Naive thymus-derived CD4-positive, alpha-beta T cell (primary cell): ENCODE measurements at places on chromosomes 7 and 10.

DNA sequence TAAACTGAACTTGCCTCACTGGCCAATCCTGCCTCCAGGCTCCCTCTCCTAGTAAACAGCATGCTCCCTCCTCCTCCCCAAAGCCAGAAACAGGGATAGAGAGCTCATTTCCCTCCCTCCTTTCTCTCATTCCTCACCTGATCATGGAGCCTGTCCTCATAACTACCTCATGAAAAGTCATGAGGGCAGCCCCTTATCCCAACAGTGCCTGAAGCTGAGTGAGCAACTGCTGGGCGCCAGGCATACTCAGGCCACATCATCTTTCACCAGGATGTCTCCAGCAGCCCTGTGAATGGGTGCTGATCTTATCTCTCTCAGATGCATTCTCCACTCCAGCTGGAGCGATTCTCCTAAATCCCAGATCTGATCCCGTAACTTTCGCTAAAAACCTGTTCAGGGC lies 307.2 kb downstream of the PRPF18 start:
- no peak for DNase-seq

DNA sequence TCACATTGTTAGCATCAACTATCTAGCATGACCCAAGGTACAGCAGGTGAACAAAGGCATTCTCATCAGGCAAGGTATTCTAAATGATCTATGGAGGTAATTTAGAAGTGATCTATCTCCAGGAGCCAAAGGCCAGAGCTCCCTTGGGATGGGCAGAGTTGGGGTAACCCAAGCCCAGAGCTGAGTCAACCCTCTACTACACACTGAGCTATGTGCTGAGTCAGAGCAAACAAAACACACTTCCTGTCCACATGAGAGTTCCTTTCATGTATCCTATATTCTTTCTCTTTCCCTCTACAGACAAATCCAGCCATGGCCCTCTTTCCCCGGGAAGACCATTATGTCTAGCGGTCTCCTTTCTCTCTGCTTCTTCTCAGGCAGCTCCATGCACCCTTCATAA lies 68.2 kb upstream of the AGK start:
- DNase-seq: no peak

GRCh38 chr10:43372765-43373361 lies 1.4 kb downstream of the FXYD4 start:
- DNase-seq: no peak

DNA sequence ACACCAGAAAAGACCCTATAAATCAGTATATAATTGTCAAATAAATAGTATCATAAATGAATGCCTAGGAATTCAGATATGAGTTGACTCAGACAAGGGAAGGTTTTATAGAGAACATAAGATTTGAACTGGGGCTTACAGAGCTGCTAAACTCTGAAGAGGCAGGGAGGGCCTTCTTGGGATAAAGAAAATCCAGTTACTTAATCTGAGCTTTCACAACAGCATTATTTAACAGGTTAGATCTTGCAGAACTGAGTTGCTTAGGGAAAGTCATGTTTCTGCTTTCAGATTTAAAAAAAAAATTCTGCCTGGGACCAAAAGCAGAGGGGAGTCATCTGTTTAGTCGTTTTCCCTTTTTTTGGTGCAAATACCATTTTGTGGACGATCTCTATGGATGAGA lies 594.8 kb upstream of the FZD8 start:
- DNase-seq: no peak

GRCh38 chr10:114026189-114027040 lies 17.3 kb upstream of the ADRB1 start:
- no peak for DNase-seq

DNA sequence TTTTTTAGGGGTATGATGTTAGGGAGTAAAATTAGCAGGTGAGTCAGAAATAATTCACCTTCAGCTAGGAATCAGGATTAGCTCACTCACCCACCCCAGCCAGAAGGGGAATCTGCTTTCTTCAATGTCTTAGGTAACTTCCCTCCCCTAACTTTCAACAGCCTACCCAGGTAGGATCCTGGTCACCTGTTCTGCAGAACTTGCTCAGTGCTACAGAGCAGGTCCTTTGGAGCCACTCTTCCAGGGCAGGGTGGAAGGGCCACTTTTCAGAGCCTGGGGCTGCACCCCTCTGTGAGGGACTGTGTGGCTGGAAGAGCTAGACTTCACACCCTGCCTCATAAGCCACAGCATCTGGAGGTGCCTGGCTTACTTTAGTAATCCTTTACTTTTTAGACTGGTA lies 58.1 kb downstream of the SHH start:
- no peak for DNase-seq

- DNase-seq: no peak
Observed at GRCh38 chr10:11257440-11258090, 239.9 kb downstream of the CELF2 start.

DNA sequence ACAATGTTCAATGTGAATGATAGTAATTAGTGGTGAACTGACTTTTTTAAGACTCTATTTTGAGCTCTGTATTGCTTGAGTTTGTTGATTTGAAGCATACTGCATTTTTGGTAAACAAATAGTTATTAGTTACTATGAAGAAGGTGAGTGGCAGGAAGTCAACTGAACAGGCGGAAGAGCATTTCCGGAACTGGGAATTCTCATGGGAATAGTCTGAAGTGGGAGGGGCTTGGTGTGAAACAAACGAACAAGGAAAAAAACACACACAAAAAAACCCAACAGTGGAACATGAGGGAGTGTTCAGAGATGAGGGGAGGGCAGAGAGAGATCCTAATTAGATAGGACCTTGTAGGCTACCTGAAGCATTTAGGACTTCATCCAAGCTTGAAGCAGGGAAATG lies 43.9 kb upstream of the C1QL3 start:
- no peak for DNase-seq

- DNase-seq: no peak
Observed at GRCh38 chr7:138885383-138886147, 87.6 kb upstream of the ATP6V0A4 start.

DNA sequence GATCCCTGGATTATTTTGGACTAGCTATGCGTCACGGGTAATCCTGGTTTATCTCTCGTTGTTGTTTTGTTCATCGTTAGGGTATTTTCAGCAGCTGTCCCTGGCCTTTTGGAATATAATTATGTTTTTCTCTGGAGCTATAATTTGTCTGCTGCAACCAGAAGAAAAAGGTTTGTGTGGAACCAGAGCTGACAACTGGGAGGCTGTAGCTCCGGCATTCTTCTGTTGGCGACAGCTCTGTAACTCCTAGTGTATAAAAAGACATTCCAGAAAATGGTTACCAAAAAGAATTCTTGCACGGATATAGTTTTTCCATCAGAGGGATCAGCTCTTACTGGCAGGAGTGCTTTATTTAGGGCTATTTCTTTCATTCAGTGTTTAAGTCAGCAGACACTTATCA lies 130.9 kb upstream of the PRR15 start:
- no peak for DNase-seq

- no peak for DNase-seq
Observed at GRCh38 chr7:73615886-73616285, 8.4 kb downstream of the MLXIPL start.

GRCh38 chr10:84890706-84891105 lies 562.3 kb downstream of the CCSER2 start:
- DNase-seq: no peak

DNA sequence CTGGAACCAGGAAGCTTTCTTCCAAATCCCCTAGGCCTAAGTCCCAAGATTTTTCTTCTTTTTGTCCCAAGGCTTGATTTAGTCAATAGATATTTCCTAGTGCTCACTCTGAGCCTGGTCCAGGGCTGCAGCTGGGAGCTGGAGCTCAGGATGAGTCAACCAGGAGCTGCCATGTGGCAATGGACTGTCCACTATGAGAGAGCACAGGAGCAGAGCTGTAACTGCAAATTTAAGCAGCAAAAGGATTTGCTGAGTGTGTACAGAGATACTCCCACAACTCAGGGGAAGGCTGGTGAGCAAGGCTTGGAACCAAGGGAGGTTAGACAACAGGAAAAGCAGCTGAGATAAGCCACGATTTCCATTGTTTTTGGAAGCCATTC lies 92.1 kb upstream of the CXCL12 start:
- DNase-seq: no peak

- DNase-seq: no peak
Observed at GRCh38 chr7:157872447-157872846, 535.6 kb downstream of the DNAJB6 start.

DNA sequence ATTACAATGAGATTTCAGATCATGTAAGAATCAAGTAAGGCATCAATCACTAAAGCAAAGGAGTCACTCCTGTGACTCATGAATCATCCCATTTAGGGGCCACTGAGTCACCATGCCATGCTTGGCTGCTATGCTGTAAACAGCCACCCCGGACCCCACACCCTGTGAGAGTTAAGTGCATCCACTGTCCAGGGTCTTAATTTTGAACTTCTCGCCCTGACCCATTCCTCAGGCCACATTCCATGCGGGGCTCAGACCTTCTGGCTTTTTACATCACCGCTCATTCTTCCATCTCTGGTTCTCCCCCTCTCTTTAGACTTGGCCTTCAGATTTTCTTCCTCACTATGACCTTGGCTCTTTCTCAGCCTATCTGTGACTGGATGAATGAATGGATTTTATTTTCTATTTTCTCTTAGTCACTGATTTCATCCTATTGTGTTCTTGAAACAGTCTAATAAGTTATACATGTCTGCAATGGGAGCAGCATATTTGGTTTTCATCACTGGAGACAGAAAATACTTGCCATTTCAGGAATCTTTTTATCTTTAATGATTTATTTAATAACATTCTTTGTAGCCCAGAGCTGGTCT lies 239.6 kb downstream of the SKIDA1 start:
- DNase-seq: no peak

- no peak for DNase-seq
Observed at GRCh38 chr10:120012566-120012965, 120.0 kb downstream of the SEC23IP start.

- no peak for DNase-seq
Observed at GRCh38 chr7:42232275-42232674, 4.7 kb downstream of the GLI3 start.

- no peak for DNase-seq
Observed at GRCh38 chr10:110918643-110919348, at the start of gene BBIP1. Gene BBIP1, minus strand, starts transcription at chr10:110919180. Its CDS starts 1,023 bp downstream, at chr10:110918157.

DNA sequence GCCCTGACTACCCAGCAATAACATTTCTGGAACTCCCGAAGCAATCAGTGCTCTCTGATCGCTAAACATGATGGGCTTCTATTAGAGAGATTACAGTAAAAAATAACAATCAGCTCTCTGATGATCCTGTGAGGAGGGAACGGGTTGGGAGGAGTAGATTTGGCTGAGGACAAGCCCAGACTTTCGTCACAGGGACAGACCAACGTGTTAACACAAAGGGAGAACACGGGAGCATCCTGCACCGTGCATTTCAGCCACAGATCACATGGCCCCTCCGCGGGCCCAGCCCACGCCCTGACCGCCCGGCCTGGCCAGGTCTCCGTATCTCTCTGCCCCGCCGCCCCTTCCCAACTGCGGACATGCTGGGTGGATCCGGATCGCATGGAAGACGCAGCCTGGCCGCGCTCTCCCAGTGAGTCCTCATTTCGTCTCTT lies 95.0 kb upstream of the AGBL3 start:
- no peak for DNase-seq

GRCh38 chr10:75197906-75198305 lies 12.7 kb upstream of the VDAC2 start:
- no peak for DNase-seq

GRCh38 chr7:30873207-30873606 lies 38.4 kb upstream of the AQP1 start:
- no peak for DNase-seq

DNA sequence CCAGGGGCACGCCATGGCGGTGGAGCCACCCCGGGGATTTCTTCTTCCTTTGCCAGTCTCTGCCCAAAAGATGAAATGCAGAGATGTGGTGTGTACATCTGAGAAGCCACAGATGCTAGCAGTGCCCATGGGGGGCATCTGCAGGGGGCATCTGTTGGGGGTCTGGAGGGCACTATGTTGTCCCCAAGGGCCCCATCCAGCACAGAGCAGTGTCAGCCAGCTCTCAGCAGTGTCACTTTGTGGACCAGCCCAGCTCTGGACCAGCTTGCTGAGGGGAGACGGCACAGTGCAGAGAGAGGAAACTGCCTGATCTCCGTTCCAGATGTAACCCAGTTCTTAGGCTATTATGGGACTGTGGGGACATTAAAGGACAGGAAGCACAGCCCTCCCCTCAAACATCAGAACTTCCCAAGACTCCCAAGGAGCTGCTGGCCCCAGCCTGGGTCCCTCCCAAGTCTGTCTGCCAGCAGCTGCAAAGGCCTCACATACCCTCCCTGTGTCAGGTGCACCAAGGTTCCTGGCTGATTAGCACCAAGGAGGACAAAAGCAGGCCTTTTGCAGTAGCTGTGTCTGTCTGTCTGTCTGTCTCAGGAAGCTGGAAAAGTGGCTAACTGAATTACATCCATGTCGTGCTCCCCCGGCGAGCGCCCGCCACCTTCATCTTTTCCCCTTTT lies 536.5 kb downstream of the PTPRN2 start:
- no peak for DNase-seq

- no peak for DNase-seq
Observed at GRCh38 chr10:2914741-2915140, 152.6 kb upstream of the PFKP start.

DNA sequence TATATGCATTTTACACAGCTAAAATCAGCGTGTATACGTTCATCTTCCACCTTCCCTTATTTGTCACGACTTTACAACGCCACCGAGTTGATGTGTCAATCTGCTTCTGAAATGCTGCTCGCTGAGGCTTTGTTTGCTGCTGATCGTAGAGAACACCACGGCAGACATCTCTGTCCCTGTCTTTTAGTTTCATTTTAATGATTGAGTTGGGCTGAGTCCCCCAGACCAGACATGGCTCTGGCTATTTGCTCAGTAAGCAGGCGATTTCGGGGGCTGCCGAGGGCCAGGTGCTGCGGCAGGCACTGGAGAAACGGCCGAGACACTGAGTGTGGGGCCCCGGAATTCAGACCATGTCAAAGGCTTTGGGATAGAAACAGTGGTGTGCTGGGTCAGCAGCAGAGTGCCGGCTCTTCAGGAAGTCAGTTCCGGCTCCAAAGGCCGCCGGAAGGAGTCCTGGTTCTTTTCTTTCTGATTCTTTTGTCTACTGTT lies 5.0 kb downstream of the LRRC27 start:
- no peak for DNase-seq
